ENCODE measurements at places on chromosomes 1 and 21.

DNA sequence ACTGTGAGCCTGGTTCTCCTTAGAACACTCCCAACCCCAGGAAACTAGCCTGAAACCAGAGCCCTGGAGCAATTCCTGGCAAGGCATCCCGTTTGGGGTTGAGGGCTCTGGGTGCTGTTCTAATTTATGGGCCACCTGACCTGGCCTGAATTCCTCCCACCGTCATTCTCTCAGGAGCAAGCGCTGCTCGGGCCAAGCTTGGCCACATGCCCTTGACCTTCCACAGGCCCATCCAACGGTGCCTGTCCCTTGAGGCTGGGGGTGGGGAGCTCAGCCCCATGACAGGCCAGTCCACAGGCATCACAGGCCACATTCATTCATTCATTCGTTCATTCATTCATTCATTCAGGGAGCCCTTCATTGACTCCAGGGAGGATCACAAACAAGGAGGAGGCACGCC is 5.3 kb downstream of the PADI2 start:
- DNase-seq, result no peak

GRCh38 chr1:43558346-43558841 is 27.7 kb downstream of the PTPRF start:
- no peak for DNase-seq

DNA sequence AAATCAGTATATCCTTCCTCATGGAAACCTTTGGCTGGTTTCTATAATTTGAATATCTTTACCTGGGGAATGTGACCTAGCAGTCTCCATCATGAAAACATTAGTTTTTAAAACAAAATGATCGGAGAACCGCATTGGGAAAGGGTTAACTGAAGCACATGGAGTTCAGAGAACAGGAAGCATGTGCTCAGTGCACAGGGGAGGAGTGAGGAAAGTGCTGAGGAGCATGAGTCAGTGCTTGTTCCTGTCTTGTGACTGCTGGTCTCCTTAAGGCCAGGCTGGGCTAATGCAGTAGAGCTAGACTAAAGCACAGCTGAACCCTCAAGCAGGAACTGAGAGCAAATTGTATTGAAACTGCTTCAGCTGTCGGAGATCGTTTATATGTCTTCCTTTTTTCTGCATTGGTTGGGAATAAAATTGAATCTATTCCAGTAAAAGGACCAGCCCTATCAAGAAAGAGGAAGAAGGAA is 5.8 kb downstream of the IFI16 start:
- DNase-seq, result peak; percentile 95

- DNase-seq, result no peak
Measured at GRCh38 chr1:153774780-153775457, at the start of gene SLC27A3. Gene SLC27A3 (plus strand): TSS chr1:153775407. CDS start chr1:153775498, 91 bp downstream.

GRCh38 chr1:167483790-167484189 is 34.5 kb downstream of the CD247 start:
- no peak for DNase-seq

- DNase-seq, result no peak
Measured at GRCh38 chr1:67759692-67760029, 73.6 kb downstream of the GNG12 start.

GRCh38 chr1:153849487-153850185 is 73.1 kb downstream of the GATAD2B start:
- DNase-seq, result no peak

- DNase-seq, result no peak
Measured at GRCh38 chr1:1285102-1285571, 4.9 kb downstream of the SCNN1D start.

DNA sequence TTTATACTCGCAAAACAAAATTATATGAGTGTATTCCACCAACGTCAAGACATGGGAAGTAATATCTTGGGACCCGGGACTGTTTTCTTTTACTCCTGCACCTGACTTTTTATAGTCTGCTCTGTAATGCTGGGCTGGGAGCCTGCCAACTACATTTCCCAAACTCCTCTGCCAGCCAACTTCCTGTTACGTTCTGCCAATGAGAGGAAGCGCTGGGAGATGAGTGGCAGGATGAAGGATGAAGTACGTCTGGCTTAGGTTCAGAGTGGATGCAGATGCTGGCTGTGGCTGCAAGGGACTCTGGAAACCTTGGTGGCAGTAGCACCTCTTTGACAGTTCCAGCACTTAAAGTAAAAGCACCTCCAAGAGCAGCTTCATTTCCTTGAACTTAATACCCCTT is 59.6 kb downstream of the USP24 start:
- DNase-seq, result peak; percentile 49

GRCh38 chr21:43728154-43728466 is 9.2 kb downstream of the PDXK start:
- DNase-seq, result no peak

GRCh38 chr1:159830722-159831121 is 4.0 kb downstream of the SLAMF8 start:
- no peak for DNase-seq

DNA sequence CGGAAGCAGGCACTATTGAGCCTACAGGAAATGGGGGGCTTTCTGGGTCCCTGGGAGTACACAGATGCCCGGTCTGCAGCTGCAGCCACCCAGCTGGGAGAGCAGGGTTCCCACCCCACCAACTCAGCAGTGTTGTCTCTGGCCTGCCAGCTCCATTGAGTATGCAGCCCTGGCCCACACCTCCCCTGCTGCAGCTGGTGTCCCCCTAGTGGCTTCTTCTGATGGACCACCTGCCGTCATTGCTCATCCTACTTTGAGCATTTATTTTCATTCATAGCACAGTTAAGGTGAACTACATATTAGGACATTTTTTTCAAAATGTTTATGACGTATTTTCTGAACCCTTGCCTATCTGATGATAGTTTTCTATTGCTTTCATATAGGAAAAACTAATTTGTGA is 189.8 kb upstream of the LYPLAL1 start:
- DNase-seq, result no peak

DNA sequence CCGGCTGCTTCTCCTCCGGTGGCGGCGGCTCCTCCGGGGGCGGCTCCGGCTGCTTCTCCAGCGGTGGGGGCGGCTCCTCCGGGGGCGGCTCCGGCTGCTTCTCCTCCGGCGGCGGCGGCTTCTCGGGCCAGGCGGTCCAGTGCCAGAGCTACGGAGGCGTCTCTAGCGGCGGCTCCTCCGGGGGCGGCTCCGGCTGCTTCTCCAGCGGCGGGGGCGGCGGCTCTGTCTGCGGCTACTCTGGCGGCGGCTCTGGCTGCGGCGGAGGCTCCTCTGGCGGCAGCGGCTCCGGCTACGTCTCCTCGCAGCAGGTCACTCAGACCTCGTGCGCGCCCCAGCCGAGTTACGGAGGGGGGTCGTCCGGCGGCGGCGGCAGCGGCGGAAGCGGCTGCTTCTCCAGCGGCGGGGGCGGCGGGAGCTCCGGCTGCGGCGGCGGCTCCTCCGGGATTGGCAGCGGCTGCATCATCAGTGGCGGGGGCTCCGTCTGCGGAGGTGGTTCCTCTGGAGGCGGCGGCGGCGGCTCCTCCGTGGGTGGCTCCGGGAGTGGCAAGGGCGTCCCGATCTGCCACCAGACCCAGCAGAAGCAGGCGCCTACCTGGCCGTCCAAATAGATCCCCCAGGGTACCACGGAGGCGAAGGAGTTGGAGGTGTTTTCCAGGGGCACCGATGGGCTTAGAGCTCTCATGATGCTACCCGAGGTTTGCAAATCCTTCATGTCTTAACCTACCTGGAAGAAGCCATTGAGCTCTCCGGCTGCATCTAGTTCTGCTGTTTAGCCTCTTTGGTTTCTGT is 2.0 kb downstream of the LORICRIN start:
- DNase-seq, result no peak

DNA sequence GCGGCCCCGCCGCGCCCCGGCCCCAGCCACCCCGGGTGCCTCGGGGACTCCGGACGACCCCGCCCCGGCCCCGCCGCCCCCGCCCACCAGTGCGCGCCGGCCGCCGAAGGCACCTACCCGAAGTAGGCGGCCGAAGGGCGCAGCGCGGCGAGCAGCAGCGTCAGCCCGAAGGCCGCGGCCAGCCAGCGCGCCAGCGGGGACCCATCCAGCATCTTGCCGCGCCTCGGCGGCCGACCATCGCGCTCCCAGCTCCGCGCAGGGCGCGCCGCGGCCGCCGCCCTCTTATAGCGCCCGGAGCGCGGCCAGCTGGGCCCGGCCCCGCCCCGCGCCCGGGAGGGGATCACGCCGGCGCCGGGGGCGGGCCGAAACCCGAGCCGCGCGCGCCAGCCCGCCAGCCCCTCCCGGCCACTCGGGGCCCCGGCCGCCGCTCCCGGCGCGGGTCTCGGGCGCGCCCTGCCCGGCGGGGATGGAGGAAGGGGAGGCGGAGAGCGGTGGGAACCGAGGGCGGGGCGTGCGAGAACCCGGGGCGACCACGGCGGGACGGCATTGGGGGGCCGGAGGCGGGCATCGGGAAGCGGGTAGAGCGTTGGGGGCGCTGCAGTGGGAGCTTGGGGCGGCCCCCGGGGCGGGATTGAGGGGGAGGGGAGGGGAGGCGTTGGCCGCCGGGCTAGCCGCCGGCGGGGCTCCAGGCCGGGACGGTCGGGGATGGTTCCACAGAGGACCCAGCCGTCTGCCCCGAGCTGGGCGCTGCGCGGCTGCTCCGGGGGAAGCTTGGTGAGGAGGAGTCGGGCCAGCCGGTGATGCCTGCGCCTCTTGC is at the start of gene WNT9A:
Gene WNT9A, minus strand, starts transcription at position 257 of the 817 bp plus-strand sequence. Its CDS starts 45 bp downstream, at position 212.
- DNase-seq, result no peak

DNA sequence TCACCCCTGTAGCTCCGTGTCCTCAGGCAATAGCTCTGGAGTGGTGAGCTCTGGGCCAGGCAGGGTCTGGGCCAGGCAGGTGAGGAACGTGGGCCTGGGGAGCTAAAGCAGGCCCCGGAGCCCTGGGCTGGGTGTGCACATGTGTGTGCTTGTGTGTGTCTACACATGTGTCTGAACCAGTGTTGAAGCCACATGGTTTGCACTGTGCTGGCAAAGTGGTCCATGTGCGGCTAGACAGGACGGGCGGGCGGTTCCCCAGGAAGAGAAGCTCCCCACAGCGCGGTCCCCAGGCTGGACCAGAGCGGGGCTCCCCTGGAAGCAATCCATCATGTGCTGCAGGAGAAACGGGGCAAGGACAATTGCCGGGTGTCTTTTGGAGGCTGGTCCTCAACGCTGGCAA is 84.2 kb downstream of the PRDM16 start:
- no peak for DNase-seq

- DNase-seq, result no peak
Measured at GRCh38 chr1:36128126-36128904, 3.3 kb upstream of the COL8A2 start.

DNA sequence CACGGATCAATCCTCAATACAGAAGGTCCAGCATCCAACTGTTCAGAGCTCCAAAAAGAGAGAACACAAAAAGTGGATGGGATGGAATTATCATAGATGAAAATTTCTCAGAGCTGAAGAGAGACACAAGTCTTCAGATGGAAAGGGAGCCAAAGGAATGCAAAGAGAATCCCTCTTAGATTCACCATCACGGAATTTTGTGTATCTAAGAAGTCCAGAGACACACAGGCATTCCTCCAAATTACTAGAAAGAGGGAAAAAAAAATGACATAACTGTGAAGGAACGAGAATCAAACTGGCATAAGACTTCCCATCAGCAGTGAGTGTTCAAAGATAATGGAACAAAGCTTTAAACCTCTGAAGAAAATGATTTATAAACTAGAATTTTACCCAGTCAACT is 101.2 kb downstream of the ZSCAN20 start:
- no peak for DNase-seq

DNA sequence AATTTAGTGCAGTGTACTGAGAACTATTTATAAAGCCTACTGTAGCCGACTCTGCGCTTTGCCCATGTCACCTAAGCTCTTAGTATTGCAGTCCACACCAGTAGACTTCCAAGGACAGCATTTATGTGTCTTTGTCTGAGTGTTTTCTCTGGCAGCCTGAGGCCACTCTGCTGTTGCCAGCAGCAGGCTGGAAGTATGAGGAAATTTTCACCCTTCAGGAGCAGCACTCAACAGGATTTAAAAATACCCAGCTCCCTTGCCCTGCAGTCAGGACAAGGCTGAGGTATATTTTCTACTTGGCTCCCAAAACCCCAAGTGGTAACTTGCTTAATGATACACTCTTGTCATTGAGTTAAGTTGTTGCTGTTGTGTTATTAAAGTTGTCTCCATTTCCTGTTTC is 230.1 kb downstream of the SRGAP2C start:
- no peak for DNase-seq

GRCh38 chr1:17007121-17007520 is 4.6 kb downstream of the ATP13A2 start:
- DNase-seq, result no peak

DNA sequence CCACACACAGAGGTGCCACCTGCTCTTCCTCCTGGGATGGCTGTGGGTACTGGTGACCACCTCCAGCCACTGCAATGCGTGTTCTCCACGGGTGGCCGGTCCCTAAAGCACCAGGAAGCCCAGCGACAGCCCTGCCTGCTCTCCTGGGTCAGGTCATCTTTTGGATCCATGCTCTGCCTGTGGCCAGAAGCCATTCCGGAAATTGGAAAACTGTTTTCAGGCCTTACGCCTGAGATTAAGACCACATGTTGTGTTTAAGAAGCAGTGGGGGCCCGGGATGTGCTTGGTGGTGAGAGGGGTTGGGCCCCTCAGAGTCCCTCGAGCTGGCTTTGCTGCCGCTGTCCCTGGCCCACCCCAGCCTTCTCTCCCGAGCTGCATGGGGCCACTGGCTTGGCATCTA is 150.8 kb downstream of the PEX14 start:
- no peak for DNase-seq

GRCh38 chr1:52041551-52042185 is 8.1 kb upstream of the KTI12 start:
- no peak for DNase-seq

GRCh38 chr1:42748461-42749410 is 8.7 kb upstream of the CLDN19 start:
- DNase-seq, result peak; percentile 12

DNA sequence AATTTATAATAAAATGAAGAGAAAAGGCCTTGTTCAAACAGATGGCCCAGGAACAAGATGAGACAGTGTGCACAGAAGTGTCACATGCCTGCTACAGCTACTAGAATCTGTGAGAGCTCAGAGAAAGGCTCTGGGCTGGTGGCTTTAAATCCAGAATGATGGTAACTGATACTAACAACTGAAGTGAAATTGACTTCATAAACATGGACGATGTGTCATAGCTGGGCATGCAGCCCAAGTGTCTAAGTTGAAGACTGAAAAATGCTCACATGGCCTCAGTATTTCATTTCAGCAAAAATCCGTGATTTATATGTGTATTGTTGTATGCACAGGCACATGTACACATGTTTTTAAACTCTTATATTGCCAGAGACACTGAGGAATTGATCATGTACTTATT is 208.3 kb upstream of the RUNX1 start:
- no peak for DNase-seq

- no peak for DNase-seq
Measured at GRCh38 chr1:218772575-218772974, 401.1 kb upstream of the LYPLAL1 start.

- DNase-seq, result no peak
Measured at GRCh38 chr1:98675282-98675681, 13.8 kb downstream of the SNX7 start.

DNA sequence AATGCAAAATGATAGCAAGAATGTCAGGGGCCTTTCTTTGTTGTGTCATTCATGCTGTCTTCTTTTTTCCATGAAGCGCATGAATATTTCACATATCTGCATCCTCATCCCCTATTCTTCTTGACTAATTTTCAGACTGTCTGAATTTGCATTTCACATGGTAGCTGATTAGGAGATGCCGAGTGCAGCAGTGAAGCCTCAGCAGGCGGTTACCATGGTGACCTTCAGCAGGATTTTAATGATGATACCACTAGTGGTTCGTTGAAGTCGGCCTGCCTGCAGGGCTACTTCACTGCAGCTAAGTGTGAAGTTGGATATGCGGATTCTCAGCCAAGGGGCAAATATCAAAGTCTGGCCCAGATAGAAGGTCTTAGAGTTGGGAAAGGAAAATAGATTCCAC is 141.8 kb downstream of the NEK7 start:
- no peak for DNase-seq

GRCh38 chr1:213380865-213381264 is 329.8 kb downstream of the RPS6KC1 start:
- DNase-seq, result no peak

Measured in HL-60 (cell line).